Ecto neural progenitor cell (in vitro differentiated cells): ENCODE measurements at places on chromosomes 1 and 21.

DNA sequence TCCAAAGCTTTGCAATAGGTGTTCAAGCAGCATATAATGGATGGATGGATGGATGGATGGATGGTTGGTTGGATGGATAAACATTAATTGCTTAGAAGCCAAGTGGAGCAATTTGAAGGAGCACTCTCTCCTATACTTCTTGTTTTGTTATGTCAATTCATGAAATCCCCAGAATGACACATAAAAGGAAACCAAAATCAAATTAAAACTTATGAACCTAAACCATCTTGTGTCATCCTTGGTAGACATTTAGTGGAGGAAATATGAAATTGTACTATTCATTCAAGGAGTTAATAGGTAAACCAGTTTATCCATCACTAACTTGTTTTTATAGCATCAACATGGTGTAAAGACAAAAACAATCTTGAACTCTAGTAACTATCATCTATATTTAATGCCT, 122.5 kb downstream of the NR5A2 start:
- no peak for DNase-seq

GRCh38 chr1:164609089-164609488, 50.1 kb downstream of the PBX1 start:
- no peak for DNase-seq

- peak; percentile 60 for DNase-seq
These were observed 54.5 kb downstream of the PCNX2 start for GRCh38 chr1:233240829-233241682.

DNA sequence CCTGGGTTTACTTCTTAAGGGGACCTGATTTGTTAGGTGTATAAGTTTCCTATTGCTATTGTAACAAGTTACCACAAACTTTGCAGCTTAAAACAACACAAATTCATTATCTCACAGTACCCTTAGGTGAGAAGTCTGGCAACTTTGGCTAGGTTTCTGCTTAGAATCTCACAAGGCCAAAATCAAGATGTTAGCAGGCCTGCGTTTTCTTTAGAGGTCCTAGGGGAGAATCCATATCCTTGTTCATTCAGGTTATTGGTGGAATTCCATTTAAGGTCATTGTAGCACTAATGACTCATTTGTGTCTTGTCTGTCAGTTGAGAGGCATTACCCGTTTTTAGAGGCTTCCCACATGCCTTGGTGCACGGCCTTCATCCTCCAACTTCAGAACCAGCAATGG, 8.2 kb upstream of the SH2D1B start:
- no peak for DNase-seq

DNA sequence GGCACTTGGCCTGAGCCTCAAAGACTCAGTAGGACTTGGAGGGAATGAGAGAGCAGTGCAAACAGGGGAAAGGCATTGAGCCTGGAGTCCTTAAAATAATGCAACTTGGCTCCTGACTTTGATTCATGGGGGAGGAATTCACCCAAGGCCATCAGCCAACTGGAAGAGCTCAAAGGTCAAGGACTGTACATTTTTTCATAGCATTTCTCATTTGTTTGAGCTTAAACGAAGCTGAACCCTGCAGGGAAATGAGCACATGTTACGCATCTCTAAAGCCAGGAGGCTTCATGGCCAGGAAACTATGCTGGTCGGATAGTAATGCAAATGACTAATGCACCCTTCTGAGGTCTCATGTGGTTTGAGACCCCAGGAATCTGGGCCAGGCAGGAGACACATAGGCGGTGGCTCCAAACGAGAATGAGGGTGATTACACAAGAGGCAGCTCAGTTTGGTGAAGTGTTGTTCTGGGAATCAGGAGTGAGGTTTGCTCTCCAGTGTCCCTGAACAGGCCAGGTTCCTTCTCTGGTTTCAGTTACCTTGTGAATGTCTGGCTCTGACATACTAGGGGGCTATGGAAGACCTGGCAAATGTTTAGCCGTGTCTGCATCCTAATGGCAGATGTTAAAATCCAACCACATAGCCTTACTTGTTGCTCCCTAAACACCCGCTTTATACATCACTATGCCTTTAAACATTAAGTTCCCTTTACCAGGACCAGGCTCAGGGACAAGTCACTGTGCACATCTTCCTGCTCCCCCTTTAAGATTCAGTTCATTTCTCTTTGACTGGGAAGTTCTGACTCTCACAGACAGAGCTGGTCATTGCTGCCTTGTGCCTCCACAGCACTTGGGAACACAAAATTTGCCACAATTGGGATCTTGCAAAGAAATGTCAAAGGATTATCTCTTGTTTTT, 503.9 kb upstream of the USP24 start:
- no peak for DNase-seq

GRCh38 chr21:33850985-33851384, 64.6 kb downstream of the ATP5PO start:
- DNase-seq = no peak

DNA sequence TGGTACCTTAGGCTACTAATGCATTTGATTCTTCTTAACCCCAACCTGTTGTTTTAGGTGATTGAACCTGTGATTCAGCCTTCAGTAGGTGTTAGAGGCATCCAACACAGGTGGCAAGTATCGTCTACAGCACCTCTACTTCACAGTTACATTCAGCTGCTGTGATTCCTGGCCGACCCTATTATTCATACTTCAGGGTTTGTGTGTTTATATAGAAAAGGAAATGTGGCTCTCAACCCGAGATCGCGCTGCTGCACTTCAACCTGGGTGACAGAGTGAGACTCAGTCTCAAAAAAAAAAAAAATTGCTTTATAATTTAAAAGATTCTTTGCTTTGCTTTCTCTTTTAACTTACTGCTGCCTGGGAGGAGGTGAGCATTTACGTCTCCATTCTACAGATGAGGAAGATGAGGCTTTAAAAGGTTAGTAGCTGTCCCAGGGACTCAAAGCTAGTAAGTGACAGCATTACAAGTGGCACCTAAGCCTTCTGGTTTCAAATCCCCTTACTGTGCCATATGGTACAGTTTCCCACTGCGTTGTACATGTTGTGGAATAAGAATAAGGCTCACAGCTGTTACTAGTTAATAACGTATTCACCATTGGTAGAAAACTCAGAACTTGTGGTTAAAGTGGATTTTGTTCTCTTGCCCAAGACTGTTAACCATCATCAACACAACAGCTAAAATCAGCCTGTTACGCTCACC, 9.9 kb upstream of the GPR25 start:
- DNase-seq = no peak

DNA sequence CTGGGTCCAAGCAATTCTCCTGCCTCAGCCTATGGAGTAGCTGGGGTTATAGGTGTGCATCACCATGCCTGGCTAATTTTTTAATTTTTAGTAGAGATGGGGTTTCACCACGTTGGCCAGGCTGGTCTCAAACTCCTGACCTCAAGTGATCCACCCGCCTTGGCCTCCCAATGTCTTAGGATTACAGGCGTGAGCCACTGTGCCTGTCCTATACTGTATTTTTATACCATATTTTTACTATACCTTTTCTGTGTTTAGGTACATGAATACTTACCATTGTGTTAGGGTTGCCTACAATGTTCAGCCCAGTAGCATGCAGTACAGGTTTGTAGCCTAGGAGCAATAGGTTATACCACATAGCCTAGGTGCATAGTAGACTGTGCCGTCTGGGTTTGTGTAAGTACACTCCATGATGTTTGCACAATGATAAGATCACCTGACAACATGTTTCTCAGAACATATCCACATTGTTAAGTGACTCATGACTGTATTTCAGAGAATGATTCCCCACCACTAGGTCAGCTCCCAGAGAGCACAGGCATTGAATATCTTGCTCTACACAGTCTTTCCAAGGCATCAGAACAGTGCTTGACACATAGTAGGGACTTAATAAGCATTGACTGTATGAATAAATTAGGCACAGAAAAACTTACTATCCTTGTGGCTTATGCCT, 6.0 kb upstream of the CITED4 start:
- DNase-seq = no peak

DNA sequence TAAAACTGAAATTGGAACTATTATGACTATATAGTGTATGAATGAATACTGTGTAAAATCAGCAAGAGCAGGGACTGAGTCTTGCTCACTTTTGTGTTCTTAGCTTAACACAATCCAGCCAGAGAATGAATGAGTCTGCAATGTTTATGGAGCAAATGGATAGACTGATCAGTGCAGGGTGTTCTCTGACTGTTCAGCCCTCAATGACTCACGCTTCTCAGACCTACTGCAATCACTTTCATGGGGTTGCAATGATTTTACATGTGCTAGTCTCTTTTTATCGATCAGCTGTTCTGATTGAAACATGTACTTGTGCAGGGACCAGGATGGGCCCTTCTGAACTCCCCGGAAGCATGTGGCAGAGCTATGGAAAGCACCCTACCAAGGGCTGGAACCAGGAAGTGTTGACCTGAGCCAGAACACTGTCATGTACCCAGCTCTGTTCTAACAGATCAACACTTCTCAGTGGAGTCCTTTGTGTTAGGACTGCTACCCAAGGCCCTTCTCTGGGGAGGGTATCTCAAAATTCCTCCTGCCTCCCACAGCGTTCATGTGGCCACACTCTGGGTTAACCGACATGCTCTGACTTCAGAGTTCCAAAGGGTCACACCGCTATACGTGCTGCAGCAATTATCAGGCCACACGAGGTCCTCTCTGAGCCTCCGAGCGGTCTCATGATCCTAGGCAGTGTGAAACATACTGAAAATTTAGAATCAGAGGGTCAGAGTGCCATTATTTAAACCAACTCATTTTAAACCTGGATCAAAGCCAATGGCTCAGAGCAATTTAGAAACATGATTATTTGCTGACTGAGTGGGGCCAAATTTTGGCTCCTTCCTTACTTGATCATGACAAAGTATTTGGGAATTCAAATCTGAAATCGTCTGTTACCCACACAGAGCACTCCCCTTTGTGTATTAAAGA, 35.2 kb downstream of the GRIK1 start:
- DNase-seq = no peak

DNA sequence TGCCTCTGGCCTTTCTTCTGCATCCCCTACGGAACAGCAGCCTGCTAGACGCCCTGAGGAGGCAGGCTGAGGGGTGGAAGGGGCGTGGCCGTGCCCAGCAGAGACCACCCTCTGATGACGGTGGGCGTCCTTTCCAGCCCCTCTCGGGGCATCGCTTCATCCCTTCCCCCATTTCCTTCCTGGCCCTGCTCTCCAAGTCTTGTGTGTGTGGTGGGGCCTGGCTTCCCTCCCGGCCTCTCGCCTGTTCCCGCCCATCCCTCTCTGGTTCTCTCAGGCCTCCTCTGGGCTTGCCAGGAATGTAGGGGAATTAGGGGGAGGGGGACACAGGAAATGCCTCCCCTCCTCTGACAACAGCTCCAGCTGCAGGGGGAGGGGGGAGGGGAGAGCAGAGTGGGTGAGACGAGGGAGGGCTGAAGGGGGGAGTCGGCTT, 51.1 kb downstream of the SKI start:
- DNase-seq = peak; percentile 88

- no peak for DNase-seq
These were observed 20.4 kb downstream of the KCNH1 start for GRCh38 chr1:211113566-211113965.

DNA sequence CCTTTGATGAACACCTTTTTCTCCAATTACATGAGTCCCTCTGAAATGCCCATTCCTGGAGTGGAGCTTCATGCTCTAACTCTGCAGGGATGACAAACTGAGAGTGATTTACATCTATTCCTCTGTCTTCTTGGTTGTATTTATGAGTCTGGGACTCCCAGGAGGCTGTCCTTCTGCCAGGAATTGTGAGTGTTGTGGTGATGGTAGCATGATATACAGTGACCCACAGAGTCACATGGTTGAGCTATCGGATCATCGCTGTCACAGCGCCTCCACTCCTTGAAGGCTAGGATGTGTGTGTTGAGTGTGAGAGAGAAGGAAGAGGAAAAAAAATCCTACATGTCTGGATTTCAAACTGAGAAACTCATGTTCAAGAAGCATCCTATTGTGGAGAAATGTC, 163.4 kb upstream of the CACNA1E start:
- DNase-seq = no peak

DNA sequence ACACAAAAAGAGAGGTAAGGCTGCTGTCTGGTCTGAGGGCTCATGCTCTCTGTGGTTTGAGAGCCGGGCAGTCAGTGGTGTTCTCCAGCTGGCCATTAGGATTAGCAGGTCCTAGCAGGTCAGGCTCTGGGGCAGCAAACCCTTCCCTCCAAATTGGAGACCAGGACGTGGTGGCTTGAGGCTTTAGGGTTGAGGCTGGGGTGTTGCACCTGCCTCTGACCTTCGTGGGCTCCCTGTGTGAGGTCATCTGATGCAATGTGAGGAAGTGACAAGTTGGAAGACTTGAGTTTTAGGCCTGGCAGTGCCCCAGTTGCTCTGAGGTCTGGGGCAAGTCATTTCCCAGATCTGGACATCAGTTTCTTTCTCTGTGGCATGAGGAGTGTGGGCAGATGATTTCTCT, 24.4 kb downstream of the SZRD1 start:
- no peak for DNase-seq

- DNase-seq = no peak
These were observed 30.4 kb upstream of the DISP3 start for GRCh38 chr1:11448373-11449099.

- DNase-seq = no peak
These were observed 1.4 kb upstream of the TBX19 start for GRCh38 chr1:168279253-168279652.

GRCh38 chr1:11970441-11971185, 9.6 kb upstream of the MFN2 start:
- no peak for DNase-seq

- no peak for DNase-seq
These were observed 17.6 kb upstream of the TMEM61 start for GRCh38 chr1:54962612-54963395.

GRCh38 chr1:10827377-10828333, 31.2 kb upstream of the CASZ1 start:
- peak; percentile 42 for DNase-seq

DNA sequence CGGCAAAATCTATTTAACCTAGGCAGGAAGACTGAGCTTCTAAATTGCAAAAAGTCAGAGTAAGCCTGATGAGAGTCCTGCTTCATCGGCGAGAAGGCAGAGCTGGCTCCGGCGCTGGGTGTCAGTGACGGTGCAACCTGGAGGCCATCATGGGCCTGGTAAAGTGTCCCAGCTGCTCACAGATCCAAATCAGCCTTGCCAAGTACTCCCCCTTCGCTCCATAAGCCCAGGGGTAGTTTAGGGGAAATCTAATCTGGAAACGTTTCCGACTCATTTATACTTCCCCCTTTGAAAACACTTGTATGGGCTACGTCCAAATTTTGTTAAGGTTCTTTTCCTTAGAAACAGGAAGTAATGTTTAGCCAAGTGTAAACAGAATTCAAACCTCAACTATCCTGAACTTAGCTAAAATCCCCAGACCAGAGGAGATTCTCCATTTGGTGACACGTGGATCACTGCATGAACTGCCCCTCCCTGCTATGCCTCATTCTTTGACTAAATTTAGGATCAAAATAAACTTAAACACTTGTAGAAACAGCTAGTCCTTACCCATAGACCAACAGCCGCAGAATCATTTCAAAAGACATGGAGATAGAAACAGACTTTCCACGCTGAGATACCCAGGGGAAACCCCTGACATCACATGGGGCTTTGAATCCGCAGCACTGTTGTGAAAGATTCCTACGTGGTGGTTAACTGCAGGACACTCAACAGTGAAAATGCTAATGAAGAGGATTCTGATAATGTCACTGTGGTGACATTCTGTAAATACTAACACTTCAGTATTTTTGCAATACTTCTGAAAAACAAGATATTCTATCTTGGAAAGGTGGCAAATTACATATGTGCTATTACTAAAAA, 172.7 kb downstream of the TGFBR3 start:
- no peak for DNase-seq

GRCh38 chr1:246001142-246001836, 505.8 kb downstream of the SMYD3 start:
- DNase-seq = no peak
